Suppressor macrophage treated with lipopolysaccharide for 1 hour (primary cell): ENCODE measurements at places on chromosomes 3 and 15.
A peak's percentile ranks its signal among the peaks of the same experiment; 100 is the strongest.

- DNase-seq: no peak
Observed at GRCh38 chr15:19944261-19944888, 597.2 kb downstream of the GOLGA6L6 start.

DNA sequence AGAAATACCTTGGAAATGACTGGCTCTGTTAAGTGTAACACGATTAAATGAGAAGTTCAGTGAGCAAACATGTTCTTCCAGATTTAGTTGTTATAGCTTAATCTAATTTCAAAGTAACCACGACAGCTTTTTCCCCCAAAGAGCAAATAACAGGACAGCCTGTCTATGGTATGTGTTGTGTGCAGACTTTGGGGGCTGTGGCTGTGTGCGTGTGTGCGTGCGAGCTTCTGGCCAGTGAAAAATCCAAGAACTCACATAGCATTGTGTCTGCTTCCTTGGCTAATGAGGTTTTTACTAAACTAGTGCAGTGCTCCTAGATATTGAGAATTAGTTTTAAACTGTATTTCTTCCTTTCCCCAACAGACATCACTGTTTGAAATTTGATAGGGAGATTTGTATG is 167.1 kb downstream of the CACNA1D start:
- DNase-seq: no peak

GRCh38 chr15:42405863-42406482 is 46.7 kb downstream of the CAPN3 start:
- DNase-seq: no peak

DNA sequence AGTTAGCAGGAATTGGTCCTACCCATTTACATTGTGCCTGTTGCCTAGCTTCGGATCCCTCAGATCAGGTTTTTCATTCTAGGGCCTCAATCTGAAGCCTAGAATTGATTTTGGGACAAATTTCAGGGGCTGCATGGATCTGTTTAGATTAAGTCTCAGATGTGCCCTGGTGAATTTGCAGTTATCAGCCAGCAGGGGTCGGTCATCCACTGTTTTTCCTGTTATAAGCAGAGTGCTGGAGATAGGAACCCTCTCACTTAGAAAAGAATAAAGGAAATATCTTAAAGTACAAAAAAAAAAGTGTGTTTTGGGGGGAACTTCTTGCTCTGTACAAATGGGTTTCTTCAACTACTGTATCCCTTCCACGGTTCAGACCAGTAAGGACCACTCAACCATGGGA is 212.5 kb downstream of the BCHE start:
- no peak for DNase-seq

- no peak for DNase-seq
Observed at GRCh38 chr15:53746101-53746500, 13.4 kb downstream of the WDR72 start.

DNA sequence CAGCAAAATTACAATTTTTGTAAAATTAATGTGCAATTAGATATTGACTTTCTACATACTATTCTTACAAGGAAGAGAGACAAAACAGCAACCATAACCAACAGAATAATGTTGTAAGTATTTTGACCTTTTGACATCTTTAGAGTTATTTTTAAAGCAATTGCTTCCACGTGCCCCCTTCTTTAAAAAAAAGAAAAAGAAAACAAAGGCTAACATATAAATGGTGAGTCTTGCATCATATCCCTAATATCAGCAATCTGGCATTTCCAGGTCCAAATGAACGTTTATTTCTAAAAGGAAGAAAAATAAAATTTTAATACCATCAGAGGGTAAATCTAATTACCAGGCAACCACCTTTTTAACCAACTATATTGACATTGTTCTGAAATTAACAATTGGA is 19.3 kb upstream of the STRIT1 start:
- DNase-seq: no peak

GRCh38 chr3:17187589-17188184 is 302.9 kb downstream of the PLCL2 start:
- DNase-seq: no peak

DNA sequence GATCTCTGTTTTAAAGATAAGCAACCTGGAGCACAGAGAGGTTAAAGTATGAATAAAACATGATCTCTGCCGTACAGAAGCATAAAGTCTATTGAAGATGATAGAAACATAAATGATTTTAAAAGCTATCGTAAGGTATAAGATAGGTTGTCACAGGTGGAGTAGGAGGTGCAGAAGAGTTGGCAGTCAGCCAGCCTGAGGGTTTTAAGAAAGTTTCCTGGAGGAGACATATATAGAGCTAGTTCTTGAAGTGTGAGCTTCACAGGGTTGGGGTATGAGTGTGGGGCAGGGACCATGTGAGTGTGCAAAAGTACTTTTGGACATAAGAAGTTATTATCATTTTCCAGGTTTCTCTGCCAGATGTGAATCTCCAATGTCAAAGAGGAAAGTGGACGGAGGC is 3.9 kb upstream of the FGF12 start:
- no peak for DNase-seq

GRCh38 chr15:68487087-68487843 is 55.3 kb upstream of the ITGA11 start:
- no peak for DNase-seq

DNA sequence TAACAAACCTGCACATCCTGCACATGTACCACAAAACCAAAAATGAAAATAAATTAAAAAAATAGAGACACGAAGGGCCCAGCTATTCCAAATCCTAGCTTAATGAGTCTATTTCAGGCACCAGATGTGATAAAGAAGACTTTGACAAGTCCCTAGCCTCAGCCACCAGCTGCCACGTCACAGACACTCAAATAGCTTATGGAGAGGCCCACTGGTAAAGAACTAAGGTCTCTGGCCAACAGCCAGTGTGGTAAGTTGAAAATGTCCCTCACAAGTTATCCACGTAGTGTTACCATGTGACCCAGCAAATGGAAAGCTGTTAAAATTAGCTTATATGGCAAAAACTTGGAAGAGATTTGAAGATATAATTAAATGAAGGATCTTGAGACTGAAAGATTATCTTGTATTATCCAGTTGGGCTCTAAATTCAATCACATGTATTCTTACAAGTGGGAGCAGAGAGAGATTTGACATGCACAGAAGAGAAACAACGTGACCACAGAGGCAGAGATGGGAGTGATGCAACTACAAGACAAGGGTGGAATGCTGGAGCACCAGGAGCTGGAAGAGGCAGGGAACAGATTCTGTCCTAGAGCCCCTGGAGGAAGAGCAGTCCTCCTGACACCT is 10.9 kb downstream of the ACSBG1 start:
- DNase-seq: no peak

- DNase-seq: no peak
Observed at GRCh38 chr15:28104326-28104725, 5.2 kb upstream of the OCA2 start.

- no peak for DNase-seq
Observed at GRCh38 chr15:96972201-96972600, 641.7 kb downstream of the NR2F2 start.

DNA sequence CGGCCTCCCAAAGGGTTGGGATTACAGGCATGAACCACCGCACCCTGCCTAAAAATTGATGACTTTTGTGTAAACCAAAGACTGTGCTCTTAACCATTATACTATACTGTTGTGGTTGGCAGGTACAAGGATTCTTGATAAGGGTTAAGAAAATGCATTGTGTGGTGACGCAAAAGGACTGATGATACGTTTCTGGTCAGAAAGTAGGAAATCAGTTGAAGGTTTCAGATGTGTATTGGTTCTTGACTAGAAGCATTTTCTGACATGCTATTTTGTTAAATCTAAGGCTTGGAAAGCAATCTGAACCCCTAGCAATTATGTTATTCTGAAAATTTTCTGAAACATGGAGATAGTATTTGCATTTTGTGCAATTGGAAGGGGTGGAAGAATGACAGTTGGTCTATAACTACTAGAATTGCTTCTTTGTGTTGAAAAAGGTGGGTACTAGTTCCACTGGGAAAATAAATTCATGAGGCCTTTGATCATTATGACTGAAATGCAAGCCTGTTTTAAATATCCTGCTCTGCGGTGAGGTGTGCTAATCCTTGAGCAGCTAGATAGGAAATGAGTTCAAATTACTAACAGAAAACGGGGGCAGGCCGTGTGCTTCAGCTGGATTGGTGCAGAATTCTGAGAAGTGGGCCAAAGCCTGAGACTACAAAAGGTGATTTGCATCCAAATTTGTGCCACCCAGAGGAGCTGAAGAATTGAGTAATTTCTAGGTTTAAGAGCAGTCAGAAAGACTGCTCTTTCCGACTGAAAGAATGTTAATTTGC is 66.0 kb upstream of the LRRFIP2 start:
- DNase-seq: no peak

DNA sequence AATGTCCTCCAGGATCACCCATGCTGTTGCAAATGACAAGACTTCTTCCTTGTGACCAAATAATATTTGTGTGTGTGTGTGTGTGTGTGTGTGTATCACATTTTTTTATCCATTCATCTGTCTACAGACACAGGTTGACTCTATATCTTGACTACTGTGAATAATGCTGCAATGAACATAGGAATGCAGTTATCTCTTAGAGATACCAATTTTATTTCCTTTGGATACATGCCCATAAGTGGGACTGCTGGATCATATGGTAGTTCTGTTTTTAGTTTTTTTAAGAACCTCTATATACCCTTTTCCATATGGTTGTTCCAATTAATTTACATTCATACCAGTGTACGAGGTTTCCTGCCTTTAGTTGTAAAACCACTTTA is 41.7 kb downstream of the GPR176 start:
- no peak for DNase-seq

GRCh38 chr15:59976480-59977271 is 27.4 kb upstream of the FOXB1 start:
- no peak for DNase-seq

- DNase-seq: no peak
Observed at GRCh38 chr3:156207802-156208685, 87.7 kb downstream of the KCNAB1 start.

DNA sequence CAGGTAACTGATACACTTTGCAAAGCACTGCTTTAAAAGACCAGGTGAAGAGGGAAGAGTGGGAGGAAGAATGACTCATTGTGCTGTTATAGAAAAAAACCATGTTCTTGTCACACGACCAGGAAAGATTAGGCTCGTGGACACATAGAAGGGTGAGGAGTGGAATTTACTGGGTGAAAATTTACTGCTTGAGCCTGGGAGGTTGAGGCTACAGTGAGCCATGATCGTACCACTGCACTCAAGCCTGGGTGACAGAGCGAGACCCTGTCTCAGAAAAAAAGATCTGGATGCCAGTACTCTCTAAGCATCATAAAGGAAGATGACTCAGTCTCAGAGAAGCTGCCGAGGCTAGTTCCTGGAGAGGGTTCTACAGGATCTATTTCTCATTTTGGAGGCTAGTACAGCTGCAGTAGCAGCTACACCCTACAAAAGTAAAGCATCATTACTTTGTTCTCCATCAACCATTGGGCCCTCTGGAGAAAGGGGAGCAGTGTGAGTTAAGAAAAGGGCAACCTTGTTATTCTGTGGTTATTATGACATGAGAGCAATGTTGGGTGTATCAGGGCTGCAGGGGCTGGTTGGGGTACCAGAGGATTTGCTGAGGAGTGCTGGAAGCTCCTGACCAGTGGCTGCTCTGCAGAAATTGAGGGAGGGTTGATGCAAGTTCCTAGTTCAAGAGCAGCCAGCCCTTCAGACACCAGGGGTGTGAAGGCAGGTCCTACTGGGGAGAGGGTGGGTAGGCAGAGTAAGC is 75.4 kb downstream of the CMTM8 start:
- no peak for DNase-seq

GRCh38 chr3:196499061-196499460 is 4.5 kb downstream of the RNF168 start:
- no peak for DNase-seq

GRCh38 chr15:73550190-73550589 is 83.0 kb downstream of the NPTN start:
- DNase-seq: no peak

- DNase-seq: no peak
Observed at GRCh38 chr3:159620873-159621272, 367.8 kb upstream of the IL12A start.

- peak; percentile 75 for DNase-seq
Observed at GRCh38 chr15:78061963-78062427, 15.5 kb downstream of the TBC1D2B start.

GRCh38 chr3:31041161-31041978 is 146.9 kb upstream of the GADL1 start:
- DNase-seq: no peak

- DNase-seq: peak; percentile 21
Observed at GRCh38 chr3:141231952-141232823, 563 bp downstream of the PXYLP1 start.

GRCh38 chr3:188104050-188104449 is 49.9 kb upstream of the LPP start:
- DNase-seq: no peak

GRCh38 chr3:32759342-32759741 is 58.5 kb upstream of the TRIM71 start:
- DNase-seq: no peak

DNA sequence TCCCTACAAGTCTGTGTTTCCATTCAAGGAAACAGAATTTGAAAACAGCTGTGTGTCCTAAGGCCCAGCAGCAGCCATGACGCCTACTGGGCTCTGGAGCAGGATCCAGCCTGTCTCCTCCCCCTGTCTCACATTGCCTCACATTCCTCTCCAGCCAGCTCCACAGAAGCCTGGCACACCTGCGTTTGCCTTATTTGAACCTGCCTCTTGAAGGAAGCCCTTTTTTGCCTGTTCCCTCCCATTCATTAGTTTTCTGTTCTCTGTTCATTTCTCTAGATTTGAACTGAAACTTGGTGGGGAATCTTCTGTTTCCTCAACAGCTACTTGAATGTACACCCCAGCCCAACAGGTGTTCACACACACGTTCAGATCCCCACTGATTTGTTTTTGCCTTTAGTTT is 890.5 kb downstream of the TUSC7 start:
- DNase-seq: no peak

GRCh38 chr3:101722394-101723173 is 1.8 kb upstream of the CEP97 start:
- DNase-seq: no peak

- DNase-seq: peak; percentile 29
Observed at GRCh38 chr3:18111796-18112232, 313.3 kb downstream of the SATB1 start.

GRCh38 chr3:171222995-171223394 is 196.5 kb upstream of the SLC2A2 start:
- no peak for DNase-seq

DNA sequence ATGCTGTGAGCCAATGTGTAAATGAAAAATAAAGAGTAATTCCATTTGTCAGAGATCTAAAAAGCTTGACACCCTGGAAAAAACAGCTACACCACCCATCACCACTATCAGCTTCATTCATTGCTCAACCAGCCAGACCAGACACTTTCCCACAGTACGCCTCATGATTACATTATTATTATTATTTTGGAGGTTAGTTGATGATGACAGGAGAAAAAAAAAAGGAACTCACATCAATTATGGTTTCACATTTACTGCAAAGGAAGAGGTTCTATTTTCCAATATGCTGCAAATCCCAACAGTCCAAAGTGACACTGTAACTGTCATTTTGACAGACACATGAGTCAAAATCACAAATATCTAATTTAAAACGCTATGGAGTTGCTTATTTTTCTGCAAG is 134.7 kb upstream of the TSC22D2 start:
- DNase-seq: peak; percentile 78

GRCh38 chr3:149816311-149816710 is 3.3 kb downstream of the RNF13 start:
- DNase-seq: peak; percentile 25

GRCh38 chr15:89308236-89308635 is 26.4 kb downstream of the POLG start:
- DNase-seq: peak; percentile 64
